ENCODE measurements at places on chromosomes 5 and 9.

DNA sequence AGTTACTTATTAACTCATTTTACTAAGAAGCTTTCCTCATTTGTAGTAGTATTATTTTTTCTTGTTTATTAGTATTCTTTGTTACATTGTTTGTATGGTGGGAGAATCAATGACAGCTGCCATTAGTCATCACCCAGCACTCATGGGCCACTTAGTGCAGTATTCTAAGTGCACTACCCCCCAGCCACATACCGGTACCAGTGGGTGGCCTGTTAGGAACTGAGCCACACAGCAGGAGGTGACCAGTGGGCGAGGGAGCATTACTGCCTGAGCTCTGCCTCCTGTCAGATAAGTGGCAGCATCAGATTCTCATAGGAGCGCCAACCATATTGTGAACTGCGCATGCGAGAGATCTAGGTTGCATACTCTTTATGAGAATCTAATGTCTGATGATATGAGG, 24.2 kb upstream of the CAMLG start:
- no peak for DNase-seq

GRCh38 chr9:99881769-99882168, 24.7 kb upstream of the STX17 start:
- no peak for DNase-seq

DNA sequence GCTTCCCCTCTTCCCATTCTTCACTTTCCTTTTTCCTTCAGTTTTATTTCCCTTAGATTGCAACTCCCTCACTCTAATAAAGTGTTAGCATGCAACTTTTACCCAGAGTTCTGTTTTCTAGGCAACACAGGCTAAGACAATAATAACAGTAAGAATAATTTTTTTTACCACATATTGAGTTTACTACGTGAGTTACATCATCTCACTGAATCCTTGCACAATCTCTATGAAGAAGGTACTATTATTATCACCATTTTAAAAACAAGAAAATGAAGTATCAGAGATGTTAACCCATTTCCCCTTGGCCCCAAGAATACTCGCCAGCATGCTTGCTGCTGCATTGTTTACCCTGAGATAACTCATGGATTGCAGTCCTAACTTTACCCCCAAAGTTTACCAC, 53.7 kb upstream of the SMIM32 start:
- DNase-seq: no peak

DNA sequence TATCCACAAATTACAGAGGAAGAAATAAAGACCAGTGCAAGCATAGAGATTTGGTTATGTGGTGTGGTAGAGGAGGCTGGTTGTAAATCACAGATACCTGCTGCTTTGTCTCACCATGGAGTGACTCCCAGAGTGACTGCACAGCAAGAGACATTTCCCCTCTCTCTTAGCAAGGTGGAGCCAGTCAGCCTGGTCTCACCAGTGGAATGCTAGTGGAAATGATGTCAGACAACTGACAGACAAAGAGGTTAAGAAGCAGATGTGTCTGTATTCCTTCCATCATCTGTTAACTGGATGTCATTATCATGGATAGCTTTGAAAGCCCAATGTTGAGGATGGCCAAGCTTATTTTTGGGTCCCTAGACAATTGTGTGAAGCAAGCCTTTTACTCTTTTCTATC, 509.4 kb upstream of the SEMA6A start:
- DNase-seq: no peak

DNA sequence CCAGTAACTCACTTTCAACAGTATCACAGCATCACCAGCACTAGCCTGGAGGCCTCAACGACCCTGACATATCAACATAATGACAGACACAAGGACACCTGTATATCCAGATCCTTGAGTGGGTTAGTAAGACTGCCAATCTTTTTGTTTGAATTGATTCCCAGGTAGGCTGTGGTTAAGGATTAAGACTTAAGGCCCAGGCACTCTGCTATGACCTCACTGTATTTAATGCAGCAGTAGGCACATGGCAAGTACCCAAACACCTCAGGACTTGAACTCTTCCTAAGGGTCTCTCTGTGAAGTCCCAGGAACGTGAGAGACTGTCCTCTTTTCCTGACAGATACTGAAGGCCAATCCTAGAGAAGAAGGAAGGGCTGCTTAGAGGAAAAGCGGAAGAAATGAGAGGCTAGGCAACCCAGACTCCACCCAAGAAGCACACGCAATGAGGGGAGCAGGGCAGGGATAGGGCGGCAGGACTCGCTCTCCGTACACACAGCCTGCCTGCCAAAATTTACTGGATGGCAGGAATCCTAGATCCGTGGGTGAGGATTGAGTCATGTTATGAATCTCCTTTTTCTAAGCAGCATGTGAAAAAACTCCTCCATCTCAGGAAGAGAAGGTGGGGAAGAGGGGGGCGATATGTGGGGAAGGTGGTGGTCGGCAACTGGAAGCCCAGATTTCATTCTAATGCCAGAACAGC, 93.4 kb downstream of the SIL1 start:
- no peak for DNase-seq

GRCh38 chr9:135255841-135256580, 168.5 kb downstream of the OLFM1 start:
- DNase-seq: no peak

- DNase-seq: no peak
These were observed 319.1 kb downstream of the NTRK2 start for GRCh38 chr9:84988621-84989020.

- DNase-seq: no peak
These were observed 632 bp downstream of the UBAP1 start for GRCh38 chr9:34179213-34180136.

GRCh38 chr5:62720031-62720441, 141.4 kb downstream of the LRRC70 start:
- no peak for DNase-seq

DNA sequence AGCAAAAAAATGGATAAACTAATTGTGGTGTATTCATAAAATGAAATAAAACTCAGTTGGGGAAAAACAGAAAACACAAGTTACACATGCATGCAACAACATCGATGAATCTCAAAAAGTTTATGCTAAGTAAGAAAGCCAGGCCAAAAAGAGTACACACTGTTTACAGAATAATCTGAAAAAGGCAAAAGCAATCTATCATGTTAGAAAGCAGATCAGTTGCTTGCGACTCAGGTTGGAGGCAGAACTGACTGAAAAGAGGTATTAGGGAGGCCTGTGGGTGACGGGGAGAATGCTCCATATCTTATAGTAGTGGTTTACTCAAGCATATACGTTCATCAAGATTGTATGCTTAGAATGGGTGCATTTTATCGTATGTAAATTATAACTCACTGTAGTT, 119.2 kb downstream of the ARRDC3 start:
- DNase-seq: no peak

GRCh38 chr5:139696894-139697658, 48.9 kb downstream of the CXXC5 start:
- no peak for DNase-seq

DNA sequence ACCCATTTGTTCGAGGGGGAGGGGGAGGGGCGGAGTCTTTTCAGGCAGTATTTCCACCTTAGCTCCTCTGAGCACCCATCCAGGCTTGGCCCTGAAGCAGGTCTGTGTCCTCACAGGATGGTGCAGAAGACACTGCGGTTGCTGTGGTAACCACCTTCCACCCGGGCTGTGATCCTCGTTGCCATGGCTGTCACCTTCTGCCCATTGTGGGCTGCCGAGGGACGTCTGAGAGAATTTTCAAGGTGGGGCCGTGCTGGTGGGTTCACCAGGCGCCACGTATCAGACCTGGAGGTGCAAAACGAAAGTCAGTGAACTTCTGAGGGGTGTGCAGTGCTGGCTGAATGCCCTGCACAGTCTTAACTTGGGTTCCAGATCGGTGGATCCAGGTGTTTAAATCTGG, 26.7 kb downstream of the POLR1E start:
- no peak for DNase-seq

DNA sequence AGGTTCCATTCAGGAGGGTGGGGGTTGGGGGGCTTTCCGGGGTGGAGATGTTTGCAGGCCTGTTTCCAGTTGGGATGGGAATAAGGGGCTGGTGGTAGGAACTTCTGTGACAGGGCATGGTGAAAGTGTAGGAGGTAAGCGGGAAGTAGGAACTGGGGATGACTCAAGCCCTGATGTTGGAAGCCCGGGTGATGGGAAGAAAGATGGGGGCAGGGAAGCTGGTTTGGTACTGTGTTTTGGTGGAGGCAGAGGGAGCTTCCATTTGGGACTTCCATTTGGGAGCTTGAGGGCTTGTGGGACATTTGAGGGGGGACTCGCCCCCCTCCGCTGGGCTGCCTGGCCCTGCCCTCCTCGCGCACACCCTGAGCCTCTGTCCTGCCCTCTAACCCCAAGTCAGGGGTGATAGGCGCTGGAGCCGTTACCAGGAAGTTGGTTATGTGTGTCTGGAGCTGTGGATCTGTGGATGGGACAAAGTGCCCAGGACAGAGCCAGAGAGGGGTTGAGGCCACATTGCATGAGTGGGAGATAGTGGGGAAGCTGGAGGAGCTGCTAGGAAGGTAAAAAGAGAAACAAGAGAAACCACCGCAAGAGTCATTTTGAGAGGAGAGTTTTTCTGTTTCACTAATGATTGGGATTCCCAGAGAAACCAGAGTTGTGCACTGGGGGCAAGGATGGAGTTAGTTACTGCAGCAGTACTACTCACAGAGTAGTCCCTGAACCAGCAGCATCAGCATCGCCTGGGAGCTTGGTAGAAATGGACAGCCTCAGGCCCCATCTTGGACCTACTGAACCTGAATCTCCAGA, 6.6 kb downstream of the RGS14 start:
- peak; percentile 74 for DNase-seq

- no peak for DNase-seq
These were observed 1.8 kb downstream of the RALGDS start for GRCh38 chr9:133119103-133119845.

GRCh38 chr5:141914199-141914743, 9.4 kb upstream of the DELE1 start:
- DNase-seq: no peak

- DNase-seq: no peak
These were observed 8.5 kb downstream of the CHSY3 start for GRCh38 chr5:129912601-129913255.

DNA sequence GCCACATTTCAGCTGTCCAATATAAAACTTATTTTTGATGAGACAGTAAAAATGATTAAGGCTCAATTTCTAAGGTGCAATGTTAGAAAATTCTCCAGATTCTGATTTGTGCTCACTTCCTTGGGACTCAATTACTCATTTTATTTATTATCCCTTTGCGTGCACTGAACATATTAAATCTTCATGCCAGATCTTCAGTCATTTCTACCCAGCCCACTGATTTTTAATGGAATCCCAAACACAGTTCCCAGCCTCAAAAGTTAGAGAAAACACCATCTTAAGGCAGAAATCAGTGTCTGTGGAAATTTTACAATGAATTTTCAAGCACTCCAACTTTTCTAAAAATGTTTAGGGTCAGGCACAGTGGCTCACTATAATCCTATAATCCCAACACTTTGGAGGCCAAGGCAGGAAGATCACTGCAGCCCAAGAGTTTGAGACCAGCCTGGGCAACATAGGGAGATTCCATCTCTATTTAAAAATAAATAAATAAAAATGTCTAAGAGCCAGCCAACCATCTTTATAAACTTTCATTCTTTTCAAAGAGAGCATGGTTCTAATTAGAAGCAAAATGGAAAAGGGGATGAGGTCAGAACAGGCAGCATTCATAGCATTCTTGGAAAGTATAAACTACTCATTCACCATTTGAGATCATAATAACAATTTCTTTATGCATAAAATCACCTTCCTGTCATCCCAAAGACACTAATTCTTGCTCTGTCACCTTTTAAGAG, 53.7 kb downstream of the TLE1 start:
- DNase-seq: no peak

- no peak for DNase-seq
These were observed 49.0 kb downstream of the NPR3 start for GRCh38 chr5:32760091-32760509.

DNA sequence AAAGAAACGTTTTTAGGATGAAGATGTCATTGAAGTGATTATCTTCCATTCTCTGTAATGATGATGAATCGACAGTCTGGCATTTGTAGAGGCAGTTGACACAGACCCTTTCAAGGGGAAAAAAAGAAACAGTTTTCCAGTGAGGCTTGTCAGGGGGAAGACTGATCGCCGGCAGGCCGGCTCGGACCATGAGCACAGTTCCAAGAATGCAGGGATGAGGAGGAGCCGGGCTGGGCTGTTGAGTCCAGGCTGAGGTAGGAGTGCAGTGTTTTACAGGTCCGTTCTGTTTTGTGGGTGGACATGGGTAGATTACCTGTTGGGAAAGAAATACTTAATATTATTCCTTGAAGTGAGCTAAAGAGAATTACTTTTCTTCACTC, 194.6 kb downstream of the AOPEP start:
- no peak for DNase-seq

DNA sequence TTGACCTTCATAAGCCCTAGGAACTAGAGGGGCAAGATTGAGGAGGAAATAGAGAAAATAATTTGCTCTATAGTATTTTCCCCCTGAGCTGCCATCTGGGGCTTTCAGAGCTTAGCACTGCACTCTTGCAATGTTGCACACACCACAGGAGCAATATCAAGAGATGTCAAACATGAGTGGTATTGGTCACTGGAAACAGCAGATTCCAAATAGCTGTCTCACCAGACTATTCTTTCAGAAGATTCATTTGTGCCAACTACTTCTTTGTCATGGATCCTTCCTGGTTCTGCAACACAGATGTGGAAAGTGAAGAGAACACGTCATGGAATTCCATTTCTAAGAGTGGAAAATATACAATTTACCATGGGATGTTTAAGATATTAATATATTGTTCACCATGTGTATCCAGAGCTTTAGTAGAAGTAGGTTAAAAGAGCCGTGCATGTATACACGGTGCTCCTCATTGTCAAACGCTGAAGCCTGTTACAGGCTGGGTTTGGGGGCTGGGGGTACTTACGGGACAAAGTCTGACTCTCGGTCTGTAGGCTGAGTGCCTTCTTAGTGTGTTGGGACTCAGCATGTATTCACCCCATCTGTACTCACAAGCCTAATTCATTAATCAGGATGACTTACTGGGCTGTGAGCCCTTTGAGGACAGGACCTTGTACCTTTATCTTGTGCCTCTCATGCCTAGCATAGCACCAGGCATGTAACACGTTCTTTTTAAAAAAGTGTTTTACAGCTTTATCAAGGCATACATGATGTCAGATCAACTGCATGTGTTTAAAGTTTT, 31.4 kb upstream of the GDNF start:
- DNase-seq: no peak

DNA sequence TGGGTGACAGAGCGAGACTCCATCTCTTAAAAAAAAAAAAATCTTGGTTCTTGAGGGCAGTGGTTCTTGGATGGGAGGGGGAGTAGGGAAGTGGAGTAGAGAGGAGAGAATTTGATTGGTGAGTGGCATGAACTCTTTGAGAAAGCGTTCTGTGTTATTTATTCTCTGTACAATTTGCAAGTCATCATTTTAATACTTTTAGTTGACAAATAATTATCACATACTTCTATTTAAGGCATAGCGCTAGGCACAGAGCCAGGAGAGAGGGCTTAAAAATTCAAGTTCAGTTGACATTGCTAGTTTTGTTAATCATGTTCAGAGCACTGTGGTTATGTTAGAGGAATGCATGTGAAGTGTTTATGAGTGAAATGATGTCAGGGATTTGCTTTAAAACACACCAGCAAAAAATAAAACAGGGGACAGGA, 24.6 kb downstream of the HSDL2 start:
- no peak for DNase-seq

Measured in stimulated activated effector memory CD8-positive, alpha-beta T cell treated with anti-CD3 and anti-CD28 coated beads, Interleukin-12 subunit alpha, Interleukin-12 subunit beta, amount 100 ng/mL, for 72 hours (primary cell).